ENCODE measurements at places on chromosomes 16 and 17.

DNA sequence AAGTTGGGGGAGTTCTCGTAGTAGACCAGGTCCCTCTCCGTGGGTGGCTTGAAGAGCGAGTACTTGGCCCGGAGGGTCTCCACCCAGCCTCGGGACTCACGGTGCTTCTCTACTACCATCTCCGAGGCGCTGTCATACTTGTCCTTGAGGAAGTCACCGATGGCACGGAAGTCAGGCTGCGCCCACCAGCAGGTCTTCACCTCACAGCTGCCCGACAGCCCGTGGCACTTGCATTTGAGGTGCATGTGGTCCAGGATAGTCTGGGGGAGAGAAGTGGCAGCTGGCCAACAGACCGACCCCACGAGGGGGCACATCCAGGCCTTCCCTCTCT is 50.0 kb downstream of the WNT3 start:
- DNase-seq, result no peak

- no peak for DNase-seq
These were observed at the start of gene HS3ST6 for GRCh38 chr16:1918351-1919326. Gene HS3ST6 (minus strand): TSS chr16:1918415. CDS start chr16:1918323, 92 bp downstream.

DNA sequence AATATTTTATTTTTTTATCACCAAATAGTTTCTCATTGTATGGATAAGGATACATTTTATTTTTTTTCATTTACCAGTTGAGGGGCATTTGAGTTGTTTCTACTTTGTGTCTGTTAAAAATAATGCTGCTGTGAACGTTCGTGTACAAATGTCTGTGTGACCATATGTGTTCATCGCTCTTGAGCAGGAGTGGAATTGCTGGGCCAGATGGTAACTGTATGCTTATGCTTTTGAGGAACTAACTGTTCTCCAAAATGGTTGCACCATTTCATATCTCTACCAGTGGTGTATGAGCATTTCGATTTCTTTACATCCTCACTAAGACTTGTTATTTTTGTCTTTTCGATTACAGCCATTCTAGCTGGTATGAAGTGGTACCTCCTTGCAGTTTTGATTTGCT is 212.5 kb upstream of the N4BP1 start:
- DNase-seq, result no peak

DNA sequence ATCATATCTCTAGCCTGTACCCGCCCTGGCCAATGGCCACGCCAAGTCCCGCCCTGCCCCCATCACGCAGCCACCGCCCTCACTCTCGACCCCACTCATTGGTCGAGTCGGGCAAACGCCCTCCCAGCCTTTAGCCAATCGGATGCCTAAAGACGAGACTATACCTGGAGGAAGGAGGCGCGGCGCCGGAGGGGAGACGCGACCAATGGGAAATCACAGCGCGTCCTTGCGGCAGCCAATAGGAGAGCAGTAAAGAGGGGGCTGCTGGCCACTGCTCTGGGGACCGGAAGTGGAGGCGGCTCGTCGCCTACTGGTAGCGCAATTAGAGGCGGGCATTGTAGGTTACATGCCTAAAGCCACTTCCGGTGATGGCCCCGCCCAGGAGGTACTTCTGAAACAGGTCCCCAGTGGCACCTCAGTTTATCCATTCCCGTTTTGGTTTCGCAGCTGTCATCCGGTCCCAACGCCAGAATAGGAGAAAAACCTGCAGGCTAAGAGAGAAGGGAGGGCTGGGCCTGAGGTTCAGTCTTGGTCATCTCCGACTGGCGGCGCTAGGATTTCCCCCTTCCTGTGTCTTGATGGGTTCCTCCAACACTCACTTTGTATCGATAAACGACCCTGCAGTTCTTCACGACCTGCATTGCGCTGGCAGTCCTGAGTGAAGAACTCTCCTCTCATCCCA is 3.6 kb upstream of the MTMR4 start:
- peak; percentile 100 for DNase-seq
